Hematopoietic multipotent progenitor cell treated with erythropoietin and hydrocortisone succinate and interleukin-3 and kit ligand, for 15 days (in vitro differentiated cells): ENCODE measurements at places on chromosomes 12 and 14.

DNA sequence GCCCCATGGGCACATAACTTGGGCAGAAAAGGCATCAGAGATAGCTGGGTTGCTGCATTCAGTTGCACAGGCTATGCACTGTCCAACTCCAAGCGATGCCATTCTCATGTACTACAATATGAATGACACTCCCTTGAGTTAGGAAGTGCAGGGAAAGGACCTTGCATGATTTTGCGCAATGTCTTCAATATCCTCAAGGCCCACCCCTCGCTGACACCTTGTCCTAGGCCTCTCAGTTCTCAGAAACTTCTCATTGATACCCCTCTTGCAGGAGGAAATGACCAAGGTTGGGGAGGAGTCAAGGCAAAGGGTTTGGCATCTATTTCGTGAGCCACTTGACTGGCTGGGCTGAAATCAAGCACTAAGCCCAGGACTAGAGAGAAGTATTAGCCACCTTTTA is 70.4 kb downstream of the ARL6IP4 start:
- DNase-seq, result no peak

DNA sequence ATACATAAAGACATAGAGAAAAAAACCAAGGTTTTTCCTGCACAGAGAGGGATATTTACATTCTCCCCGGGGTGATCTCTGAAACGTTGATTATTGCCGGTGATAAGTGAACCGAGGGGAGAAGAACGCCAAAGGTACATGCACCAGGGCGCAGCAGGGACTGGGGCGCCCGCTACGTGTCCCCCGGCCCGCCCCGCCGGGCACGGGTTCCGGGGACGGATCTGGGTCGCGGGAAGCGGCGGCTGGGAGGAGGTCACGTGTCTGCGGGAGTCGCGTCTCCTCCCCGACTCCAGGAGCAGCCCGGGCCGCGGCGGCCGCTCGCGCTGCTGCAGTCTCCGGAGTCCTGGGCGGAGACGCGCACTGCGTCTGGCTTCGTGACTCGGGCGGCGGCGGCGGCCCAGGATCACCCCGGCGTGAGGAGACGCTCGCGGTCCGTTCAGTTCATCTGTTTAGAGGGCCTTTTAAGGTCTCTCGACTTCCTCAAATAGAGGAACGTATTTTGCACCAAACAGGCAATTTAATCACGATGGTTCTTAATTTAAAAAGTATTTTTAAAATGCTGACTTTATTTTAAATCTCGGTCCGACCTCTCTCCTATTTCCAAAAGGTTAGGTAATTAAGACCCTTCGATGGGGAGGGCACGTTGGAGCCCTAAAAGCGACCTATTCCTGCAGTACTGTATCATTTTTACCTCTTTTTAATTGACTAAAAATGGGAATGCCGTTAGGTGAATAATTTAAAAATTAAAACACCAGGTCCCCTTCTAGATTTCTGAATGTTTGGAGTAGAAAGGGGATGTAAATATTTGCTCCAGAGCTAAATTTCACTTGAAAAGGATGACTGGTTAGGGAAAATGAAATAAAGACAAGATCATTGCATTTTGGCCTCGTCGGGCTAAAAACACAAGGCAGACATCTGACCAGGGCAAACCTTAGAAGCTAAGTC is 1.8 kb upstream of the BHLHE41 start:
- DNase-seq, result no peak

DNA sequence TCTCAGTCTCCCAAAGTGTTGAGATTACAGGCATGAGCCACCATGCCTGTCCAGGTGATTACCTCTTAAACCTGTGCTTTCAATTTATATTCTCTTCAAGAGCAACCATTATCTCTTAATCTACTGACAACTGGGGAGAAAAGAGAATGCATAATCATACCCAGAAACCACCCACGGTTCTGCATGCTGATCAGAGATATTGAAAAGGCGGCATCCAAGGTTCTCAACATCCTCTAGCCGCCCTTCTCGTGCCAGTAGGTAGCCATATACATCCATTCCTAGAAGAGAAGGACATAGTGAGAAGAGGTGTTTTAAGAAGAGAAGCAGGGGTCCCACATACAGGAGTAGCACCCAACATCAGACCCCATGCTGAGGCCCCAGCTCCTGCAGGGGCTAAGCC is 20.8 kb downstream of the ANAPC7 start:
- DNase-seq, result no peak

- no peak for DNase-seq
Observed at GRCh38 chr12:50984586-50985298, 32.4 kb downstream of the HIGD1C start.

GRCh38 chr14:64293976-64294671 is at the start of gene ESR2:
Gene ESR2 (minus strand): TSS chr14:64294371. CDS start chr14:64282985, 11,386 bp downstream.
- no peak for DNase-seq

GRCh38 chr12:6376870-6377666 is 1.7 kb upstream of the SCNN1A start:
- no peak for DNase-seq

GRCh38 chr12:24845615-24846014 is 103.3 kb downstream of the BCAT1 start:
- no peak for DNase-seq

DNA sequence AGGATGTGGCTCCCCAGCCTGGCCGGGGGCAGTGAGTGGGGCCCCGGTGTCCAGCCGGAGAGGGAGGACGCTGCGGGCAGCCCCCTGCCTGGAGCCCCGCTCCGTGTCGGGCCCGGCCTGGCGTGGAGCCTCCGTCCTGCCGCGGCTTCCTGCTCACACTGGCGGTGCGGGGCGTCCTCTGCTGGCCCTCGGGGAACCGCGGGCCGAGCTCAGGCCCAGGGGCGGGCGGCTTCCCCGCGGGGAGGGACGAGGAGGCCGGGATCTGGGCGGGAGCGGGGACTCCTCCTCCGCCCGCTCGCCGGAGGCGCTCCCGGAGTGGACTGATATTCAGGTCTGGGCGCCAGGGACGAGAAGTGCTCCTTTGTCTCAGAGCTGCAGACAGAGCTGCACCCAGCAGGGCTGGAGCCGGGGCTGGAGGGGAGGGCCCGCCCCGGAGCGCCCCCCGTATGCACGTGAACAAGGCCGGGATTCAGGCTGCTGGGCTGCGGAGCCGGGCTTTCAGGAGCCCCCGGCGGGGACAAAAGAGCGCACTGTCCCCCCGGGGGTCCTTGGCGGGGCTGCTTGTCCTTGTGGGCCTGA is 2.2 kb downstream of the MMP17 start:
- DNase-seq, result no peak

DNA sequence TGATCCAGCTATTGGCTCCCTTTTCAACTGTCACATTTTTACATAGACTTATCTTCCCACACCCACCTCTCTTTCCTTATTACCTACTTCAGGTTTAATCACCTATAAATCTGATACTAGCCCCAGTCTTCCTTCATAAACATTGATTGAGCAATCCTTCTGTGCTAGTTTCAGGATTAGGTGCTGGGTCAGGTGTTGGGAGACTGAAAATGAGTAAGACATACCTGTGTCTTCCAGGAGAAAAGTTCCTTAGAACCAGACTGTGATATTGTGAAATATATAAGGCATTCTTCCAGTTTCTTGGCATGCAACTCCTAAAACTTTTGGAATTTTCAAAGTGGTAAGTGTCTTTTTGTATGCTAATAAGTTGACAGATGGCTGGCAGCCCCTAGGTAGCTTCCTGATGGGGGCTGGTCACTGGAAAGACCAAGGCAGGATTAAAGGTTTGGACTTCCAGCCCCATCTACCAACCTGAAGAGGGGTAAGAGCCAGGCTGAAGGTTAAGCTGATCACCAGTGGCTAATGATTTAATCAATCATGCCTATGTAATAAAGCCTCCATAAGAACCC is 4.6 kb downstream of the ANO6 start:
- no peak for DNase-seq

DNA sequence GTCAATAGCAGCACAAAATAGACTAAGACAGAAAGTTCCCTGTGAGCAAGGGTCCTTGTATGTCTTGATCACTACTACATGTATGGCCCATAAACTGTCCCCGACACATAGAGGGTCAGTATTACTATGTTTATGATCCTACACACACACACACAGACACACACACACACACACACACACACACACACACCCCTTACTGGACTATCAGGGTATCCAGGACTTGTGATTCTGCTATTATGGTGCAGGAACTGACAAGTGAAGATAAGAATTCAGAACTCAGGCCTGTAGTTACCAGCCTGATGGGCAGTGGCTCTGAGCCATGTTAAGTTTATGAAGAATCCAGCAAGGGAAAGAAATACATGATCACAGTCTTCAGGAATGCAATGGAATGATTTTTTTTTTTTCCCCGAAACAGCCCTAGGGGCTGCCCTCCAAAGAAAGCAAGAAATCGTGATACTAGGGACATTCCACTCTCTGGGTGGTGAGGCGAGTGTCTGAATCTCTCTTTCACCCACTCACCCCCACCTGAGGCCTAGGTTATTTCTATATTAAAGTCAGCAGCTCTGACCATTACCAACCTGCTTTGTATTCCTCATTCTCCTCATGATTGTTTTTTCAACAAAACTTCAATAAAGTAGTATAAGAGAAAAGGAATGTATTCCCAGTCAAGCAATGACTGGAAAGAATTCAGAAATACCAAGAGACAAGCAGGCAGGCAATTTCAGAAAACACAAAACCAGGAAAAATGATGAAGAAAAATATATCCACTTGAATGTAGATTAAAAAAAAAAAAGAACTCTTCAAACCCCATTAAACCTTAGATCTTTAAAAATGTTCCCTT is 105.8 kb downstream of the AVPR1A start:
- DNase-seq, result no peak

DNA sequence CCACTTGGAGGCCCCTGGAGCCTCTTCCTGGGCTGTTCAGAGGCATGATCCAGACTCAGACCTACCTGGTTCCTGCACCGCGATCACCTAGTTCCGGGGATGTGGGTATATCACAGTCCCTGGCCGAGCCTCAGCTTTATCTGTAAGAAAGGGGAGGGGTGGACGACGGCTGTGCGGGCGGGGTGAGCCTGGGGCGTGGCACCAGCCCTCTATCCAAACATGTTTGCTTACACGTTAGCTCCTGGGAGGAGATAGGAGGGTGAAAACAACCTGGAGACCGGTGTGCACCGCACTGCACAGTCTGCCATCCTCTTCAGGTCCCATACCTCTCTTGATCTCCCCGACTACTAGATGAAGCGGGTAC is 1.2 kb downstream of the ANKRD9 start:
- DNase-seq, result peak; percentile 92

DNA sequence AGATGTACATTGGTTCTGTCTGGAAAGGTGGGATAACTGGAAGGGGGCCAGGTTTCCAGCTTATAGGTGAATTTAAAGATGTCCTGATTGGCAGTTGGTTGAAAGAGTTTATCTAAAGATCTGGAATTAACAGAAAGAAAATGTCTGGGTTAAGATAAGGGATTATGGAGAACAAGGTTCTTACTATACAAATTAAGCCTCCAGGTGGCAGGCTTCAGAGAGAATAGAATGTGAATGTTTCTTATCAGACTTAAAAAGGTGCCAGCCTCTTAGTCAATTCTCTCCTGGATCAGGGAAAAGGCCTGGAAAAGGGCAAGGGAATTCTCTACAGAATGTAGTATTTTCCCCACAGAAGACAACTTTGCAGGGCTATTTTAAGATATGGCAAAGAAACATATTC is 53.1 kb downstream of the CNTN1 start:
- no peak for DNase-seq

DNA sequence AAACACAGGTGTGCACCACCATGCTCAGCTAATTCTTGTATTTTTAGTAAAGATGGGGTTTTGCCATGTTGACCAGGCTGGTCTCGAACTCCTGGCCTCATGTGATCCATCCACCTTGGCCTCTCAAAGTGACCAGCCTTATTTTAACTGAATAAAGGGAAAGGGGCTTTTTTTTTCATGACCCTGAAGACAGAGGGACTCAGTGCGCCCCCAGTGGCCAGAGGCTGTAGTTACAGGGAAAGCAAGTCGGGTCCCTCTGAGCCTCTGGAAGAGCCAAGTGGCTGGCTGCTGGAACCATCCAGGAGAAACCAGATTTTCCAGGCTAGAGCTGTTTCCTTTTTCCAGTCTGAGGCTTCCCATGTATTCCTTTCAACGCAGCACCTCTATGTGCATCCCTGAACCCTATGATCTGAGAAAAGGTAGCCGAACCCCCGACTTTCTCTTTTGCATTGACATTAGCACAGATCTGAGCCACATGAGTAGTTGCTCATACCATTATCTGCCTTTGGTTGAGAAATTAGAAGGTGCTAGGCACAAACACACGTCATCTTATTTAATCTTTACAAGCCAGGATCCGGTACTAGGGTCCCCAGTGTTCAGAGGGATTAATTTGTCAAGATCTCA is 342.7 kb downstream of the CACNA1C start:
- peak; percentile 44 for DNase-seq

DNA sequence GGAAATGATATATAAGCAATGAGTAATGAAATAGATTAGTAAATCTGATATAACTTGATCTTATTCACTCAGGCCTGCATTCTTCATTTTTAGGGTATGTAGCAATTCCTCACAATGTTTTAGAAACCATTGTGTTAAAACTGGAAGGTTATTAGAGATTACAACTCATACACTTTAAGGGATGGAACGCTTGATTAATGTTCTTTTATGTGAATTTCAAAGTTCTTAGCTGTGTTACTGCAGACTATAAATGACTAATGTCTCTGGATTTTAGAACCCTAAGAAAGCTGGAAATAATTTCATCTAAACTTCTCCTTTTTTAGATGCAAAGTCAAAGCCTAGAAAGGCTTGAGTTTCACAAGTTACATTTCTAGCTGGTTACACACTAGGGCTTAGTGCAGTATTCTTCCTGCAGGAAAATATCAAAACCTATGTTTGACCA is 148.2 kb upstream of the CLEC14A start:
- DNase-seq, result no peak

GRCh38 chr14:68702135-68702534 is 90.7 kb downstream of the ZFP36L1 start:
- no peak for DNase-seq

GRCh38 chr12:58067610-58068387 is 126.4 kb downstream of the ATP23 start:
- no peak for DNase-seq

- no peak for DNase-seq
Observed at GRCh38 chr14:42710071-42710470, 1103.4 kb downstream of the LRFN5 start.

DNA sequence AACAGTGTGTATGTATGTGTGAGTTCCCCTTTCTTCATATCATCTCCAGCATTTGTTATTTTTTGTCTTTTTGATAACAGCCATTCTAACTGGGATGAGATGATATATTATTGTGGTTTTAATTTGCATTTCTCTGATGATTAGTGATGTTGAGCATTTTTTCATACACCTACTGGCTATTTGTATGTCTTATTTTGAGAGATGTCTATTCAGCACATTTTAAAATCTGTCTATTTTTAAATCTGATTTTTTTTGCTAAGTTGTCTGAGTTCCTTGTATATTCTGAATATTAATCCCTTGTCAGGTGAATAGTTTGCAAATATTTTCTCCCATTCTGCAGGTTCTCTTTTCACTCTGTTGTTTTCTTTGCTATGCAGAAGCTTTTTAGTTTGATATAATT is 469.1 kb downstream of the FUT8 start:
- DNase-seq, result no peak
